ENCODE measurements at places on chromosomes 13 and 19.
A peak's percentile ranks its signal among the peaks of the same experiment; 100 is the strongest.

- DNase-seq: no peak
Measured at GRCh38 chr13:105787632-105788031, 747.8 kb downstream of the EFNB2 start.

- DNase-seq: no peak
Measured at GRCh38 chr13:25065974-25066770, 29.8 kb upstream of the PABPC3 start.

DNA sequence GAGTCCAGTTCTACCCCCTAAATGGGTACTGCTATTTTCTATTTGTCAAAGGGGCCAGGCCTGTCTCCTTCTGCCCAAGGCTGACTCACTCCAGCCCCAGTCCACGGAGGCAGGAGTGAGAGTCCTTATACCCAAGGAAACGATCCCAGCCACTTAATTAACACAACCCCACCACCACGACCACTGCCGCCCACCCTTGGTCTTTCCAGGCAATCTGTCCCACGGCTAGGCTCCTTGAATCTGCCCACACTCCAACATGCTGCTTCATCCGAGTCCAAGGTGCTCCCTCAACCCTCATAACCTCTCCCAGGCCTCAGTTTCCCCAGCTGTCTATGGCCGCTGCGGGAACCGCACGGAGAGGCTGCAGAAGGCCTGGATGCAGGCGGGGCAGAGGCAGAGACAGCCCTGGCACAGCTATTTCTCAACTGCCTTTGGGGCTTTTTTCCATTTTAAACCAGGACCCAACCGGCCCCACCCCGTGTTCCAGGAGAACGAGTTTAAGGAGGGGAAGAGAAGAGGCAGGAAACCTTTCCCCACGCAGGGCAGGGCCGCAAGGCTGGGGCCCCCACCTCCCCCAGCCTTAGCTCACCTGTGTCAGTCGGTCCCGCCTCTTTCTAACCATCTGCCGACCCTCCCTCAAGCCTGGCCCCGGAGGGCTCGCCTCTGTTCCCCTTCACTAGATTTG, 746 bp downstream of the RAB3D start:
- DNase-seq: no peak

GRCh38 chr13:108813587-108814170, 184.3 kb downstream of the MYO16 start:
- DNase-seq: no peak

DNA sequence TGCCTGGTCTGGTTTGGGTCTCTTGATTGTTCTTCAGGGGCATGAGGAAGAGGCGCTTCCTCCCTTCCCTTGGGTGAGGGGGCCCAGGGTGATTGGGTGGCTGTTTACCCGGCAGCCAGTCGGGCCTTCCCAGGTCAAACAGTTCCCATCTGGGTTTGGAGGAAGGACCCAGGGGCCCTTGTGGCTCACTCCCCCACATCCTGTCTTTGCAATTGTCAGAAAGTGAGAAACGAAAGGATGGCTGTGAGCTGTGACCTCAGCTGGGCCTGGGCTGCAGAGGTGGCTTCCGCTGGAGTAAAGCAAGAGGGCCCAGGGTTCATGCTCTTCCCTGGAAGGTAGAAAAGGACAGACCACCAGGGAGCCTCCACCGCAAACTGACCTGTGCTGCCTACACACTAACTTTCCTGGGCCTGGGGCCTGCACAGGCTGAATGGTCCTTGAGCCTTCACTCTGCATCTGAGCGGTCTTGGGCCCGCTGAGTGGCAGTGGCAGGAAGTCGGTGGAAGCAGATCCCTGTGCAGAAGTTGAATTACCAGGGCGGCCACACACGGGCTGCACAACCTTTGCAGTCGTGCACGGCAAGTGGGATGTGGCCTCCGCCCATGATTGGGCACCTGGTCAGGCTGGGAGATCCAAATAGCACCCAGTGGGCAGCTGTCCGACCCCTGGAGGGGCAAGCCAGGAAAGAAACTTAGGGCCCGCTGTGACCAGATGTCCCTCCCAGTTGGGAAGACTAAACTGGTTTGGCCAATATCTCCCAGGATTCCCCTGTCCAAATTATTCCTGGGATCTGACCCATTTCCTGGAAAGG, 5.3 kb upstream of the CD79A start:
- no peak for DNase-seq

GRCh38 chr13:104414771-104415170, 1348.6 kb upstream of the SLC10A2 start:
- DNase-seq: no peak

DNA sequence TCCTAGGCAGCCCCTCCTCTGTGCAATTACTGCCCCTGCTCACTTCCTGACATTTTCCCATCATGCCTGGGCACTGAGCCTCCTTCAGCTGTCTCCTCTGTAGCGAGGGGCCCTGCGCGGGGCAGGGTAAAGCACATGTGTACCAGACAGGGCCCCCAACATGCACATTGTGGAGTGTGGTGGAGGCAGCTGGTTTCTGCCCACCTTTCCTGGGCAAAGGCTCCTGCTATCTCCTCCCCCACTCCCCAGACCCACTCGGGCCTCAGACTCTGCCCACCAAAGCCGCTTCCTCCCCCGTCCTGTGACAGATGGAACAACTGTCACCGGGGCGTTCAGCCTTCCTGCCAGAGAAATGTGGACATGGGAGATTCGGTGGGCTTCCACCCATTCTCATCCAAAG, 2.9 kb upstream of the KPTN start:
- no peak for DNase-seq

DNA sequence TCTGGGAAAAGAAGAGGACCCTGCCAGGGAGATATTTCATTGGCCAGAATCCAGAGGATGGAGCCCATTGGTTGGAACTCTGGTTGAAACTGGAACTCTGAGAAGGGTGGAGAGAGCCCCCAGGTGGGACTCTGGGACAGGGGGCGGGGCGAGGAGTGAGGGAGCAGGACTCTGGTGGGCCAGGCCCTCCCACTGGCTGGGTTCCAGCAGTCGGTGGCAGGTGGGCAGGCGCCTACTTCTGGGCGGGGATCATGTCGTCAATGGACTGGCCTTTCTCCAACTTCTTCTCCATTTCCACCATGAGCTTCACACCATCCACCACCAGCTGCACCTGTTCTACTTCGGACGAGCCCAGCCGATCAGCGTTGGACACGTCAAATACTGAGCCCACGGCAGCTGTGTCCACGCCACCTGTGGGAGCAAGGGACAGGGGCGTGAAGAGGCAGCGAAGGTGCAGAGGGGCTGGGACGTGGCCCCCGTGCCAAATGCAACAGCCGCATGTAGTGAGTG, 16.1 kb downstream of the CKM start:
- DNase-seq: no peak

- DNase-seq: no peak
Measured at GRCh38 chr19:46366620-46367292, 19.9 kb downstream of the PPP5C start.

DNA sequence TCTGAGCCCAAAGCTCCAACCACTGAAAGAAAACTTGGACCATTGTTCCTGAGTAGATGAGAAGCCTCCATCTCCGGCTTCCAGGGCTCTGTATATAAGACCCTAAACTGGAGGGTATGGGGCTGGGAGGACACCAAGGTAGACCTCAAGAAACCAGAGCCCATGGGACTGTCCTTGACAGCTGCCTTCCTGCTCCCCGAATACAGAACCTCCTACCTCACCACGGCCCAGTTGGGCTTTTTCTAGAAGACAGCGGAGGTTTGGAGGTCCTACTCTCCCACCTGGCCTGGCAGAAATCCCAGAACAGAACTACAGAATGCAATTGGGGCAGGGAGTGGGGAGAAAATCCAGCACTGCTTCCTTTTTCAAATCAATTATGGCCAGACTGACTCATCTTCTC, 177.3 kb upstream of the ZNF507 start:
- DNase-seq: no peak

DNA sequence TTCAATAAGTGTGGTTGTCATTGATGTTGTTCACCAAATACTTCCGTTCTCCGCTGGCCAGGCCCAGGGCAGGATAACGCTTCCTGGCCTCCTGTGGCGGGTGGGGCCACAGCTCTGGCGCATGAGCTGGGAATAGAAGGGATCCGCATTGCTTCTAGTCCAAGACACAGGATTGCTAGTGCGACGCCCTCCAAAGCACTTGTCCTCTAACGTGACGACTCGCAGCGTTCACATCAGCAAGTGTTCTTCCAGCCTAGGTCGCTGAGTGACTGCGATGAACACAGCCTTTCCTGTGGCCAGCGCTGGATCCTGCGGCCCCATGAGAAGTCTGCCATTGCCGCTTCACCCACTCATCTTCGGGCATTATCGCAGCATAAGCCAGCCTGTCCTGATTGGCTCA, 39.4 kb downstream of the VSTM2B start:
- DNase-seq: no peak

- no peak for DNase-seq
Measured at GRCh38 chr19:13935765-13936510, 2.3 kb downstream of the PODNL1 start.

- no peak for DNase-seq
Measured at GRCh38 chr13:101917475-101917810, 465.0 kb downstream of the ITGBL1 start.

GRCh38 chr13:34913040-34913439, 29.0 kb upstream of the NBEA start:
- DNase-seq: no peak

- DNase-seq: peak; percentile 61
Measured at GRCh38 chr13:24228852-24229458, 68.4 kb downstream of the SPATA13 start.

DNA sequence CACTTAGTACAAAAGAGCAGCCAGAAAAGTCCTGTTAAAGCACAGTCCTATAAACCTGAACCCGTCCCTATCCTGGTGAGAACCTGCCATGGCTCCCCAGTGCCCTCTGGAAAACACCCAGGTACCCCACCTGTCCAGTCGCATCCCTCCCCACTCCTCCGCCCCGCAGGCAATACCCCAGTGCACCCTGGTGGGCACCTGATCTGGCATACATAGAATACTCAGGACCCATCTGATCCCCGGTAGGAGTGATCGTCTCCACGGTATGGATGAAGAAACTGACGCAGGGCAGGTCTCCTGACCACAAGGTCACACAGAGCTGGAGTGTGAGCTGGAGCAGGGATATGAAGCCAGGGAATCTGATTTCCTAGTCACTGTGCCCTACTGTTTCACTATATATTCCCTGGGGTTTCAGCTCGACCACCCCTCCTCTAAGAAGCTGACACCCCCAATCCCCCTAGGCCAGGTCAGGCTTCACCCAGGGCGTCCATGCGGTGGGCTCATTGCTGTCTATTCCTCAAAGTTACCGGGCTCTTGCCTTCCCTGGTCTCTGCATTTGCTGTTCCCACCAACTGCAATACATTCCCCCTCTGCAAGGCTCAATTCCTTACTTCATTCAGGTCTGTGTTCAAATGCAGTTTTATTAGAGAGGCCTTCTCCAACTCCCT, 12.6 kb downstream of the FBXO46 start:
- DNase-seq: no peak

DNA sequence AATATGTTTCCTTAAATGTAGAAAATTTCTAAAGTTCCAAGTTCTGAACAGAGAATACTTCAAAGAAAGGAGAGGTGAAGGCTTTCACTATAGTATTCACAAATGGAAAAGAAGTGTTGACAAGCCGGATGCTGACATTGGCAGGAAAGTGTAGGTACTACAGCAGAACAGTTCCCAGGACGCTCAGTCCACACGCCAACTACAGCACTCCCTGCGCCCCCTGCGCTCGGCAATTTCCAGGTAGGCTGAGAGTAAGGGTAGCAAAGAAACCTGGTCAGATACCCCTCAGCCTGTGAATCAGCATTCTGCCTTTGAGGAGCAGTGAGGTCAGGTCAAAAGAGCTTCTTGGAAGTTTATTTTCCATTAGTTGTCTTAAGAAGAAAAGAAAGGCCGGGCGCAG, 115.3 kb downstream of the NALCN start:
- no peak for DNase-seq

DNA sequence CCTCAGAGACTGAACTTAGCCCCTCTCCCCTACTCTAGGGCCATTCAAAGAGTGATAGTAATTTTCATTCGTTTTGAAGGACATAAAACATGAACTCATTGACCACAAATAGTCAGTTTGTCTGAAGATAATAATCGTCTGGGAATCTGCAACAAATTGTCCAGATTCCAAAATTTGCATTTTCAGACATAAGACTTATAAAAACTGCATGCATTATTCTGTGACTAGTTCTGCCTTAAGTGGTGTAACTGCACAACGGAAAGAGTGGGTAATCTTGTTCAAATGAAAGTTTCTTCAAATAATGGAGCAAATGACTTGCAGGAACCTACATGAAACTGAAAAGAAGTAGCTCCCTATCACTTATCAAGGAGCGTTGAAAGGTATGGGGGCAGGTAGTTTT, 8.4 kb downstream of the CSNK1A1L start:
- no peak for DNase-seq

GRCh38 chr13:44768775-44769581, 192.8 kb upstream of the TSC22D1 start:
- DNase-seq: peak; percentile 14

DNA sequence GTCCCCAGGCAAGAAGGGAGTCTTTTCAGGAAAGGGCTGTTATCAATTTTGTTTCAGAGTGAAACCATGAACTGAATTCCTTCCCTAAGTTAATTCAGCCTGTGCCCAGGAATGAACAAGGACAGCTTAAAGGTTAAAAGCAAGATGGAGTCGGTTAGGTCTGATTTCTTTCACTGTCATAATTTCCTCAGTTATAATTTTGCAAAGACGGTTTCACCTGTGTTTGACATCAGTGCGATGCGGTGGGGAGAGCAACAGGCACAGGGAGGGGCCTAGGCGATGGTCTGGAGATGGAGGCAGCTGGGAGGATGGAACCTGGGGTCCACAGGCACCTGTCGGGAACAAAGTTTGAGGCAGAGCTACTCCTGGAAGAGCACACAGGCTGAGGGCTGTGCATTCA, 5.9 kb upstream of the ZNF552 start:
- no peak for DNase-seq

- DNase-seq: no peak
Measured at GRCh38 chr13:21852043-21852442, 181.2 kb downstream of the FGF9 start.

- DNase-seq: no peak
Measured at GRCh38 chr19:3881272-3882040, 971 bp downstream of the ATCAY start.

DNA sequence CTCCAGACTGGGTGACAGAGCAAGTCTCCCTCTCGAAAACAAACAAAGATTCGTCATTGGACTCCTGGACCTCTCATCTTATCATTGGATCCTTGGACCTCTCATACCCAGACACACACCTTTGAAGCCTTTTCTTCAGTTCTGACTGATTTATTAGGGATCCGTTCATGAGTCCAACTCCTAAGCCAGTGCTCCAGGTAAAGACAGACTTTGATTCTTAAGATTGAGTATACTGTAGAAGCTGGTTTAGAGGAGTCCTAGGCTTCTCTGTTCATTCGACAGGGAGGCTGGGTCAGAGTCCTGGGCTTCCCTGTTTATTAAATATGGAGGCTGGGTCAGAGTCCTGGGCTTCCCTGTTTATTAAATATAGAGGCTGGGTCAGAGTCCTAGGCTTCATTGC, 38.7 kb downstream of the SACS start:
- no peak for DNase-seq

DNA sequence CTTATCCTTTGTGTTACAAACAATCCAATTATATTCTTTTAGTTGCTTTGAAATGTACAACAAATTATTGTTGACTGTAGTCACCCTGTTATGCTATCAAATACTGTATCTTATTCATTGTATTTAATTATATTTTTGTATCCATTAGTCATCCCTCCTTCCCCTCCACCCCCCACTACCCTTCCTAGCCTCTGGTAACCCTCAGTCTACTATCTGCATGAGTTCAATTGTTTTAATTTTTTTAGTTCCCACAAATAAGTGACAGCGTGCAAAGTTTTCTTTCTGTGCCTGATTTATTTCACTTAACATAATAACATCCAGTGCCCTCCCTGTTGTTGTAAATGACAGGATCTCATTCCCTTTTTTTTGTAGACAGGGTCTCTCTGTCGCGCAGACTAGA, 4.5 kb downstream of the SAE1 start:
- DNase-seq: no peak

Data from fibroblast of gingiva (primary cell).